Stimulated activated CD8-positive, alpha-beta memory T cell treated with anti-CD3 and anti-CD28 coated beads, Interleukin-4, amount 100 ng/mL, for 24 hours (primary cell): ENCODE measurements at places on chromosomes 6 and 20.

DNA sequence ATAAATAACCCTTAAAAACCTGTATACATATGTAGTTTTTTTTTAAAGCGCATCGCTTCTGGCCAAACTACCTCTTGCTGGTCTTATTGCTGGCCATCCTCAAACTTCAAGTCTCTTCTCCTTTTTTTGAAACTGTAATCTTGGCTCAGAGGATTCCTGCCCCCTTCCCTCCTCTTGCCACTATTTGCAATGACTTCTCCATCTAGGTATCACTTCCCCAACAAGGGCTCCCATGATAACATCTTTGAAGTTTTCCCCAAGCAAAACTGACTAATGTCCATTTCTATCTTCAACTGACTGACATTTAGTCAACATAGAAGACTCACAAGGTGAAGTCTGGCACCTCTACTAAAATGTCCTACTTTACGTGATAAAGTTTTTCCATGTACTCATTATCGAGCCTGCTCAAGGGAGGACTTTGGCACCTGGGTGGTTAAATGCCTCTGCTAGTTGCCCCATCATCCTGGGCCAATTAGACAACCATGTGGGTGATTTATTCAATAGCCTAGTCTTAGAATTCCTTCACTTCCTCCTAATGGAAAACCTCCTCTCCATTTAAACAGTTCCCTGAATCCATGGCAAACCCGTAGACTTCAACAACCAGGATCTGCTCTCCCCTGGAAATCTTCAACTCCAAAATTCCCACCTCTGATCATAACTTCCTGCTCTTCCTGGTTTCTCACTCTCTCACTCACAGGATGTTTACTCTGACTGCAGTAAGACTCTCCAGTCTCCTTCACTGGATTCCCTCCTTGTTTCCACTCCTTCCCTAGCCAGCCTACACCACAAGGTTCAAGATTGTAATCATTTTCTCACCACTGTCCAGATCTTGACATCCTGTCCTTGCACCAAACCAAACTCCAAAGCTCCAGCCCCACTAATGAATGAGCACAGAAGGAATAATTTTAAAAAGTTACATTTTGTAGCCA, 9.4 kb upstream of the PLAGL1 start:
- DNase-seq = no peak

- DNase-seq = no peak
Observed at GRCh38 chr6:71473926-71474325, 185.3 kb downstream of the OGFRL1 start.

- no peak for DNase-seq
Observed at GRCh38 chr6:139474145-139475108, 100.0 kb upstream of the CITED2 start.

DNA sequence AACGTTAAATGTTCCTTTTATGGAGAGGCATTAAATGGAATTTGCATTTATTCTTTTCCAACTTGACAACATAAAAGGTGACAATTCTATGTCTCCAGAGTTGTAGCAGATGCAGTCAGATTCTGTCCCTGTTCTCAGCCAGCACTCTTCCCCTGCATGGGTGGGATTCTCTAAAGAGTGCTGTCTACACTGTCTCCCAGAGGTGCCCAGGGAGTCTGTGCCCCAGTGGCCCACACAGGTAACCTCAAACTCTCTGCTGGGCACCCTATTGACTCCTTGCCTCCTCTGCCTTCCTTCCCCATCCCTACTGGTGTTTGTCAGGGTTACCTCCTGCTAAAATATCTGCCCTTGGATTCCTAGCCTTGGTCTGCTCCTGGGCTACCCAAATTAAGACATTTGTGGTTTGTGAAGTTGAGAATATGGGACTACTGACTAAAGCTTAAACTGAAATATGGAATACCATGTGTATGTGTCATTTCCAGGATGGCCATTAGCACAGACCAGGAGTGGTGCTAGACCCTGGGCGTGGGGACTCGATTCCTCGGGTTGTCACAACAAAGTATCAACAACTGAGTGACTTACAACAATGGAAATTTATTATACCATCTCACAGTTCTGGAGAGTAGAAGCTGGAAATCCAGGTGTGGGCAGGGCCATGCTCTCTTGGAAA, 284.7 kb downstream of the CDH26 start:
- DNase-seq = no peak

GRCh38 chr20:11394145-11394833, 523.4 kb upstream of the BTBD3 start:
- DNase-seq = no peak

GRCh38 chr6:134029495-134030455, 22.6 kb downstream of the SLC2A12 start:
- DNase-seq = no peak

DNA sequence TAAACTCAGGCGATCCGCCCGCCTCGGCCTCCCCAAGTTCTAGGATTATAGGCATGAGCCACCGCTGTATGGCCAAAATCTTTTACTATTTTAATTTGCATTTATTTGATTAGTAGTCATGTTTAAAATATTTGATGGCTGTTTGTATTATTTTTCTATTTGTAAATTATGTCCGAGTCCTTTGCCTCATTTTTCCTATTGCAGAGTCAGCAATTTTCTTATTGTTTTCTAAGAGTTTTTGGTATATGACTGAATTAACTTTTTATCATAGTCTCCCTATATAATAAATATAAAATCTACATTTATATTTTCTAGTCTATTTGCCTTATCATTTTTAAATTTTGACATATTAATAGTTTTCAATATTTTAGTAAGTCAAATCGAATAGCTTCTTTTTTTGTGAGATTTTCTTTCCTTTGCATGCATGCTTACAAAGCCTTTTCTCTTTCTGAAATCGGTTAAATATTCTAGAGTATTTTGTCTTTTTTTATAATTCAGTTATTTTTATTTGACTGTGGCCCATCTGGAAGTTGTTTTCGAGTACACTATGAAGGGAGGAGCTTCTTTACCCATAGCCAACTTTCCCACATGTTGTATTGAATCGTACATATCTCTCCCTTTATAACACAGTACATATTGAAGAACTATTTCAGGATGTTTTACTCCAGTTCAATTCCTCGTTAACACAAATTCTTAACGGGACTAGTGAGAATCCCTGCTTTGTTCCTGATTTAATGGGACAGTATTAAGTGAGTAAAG, 34.5 kb upstream of the RPS6KA2 start:
- DNase-seq = no peak

DNA sequence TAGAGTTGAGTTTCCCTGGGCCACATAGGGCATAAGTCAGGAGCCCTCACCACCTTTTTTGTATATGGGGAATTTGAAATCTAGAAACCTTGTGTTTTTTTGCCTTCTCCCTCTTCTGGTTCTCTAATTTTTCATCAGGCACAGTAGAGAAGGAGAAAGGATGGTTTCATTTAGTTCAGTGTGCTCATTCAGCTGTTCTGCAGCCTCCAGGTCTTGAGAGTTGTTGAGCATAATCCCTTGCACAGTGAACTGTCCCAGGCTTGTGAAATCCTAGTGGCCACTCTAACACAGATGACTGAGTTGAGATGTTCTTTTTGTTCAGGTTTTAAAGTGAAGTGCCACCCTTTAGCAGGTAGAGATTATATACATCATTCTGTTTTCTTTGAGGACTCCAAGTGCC, 183.5 kb downstream of the CDKAL1 start:
- DNase-seq = no peak

- no peak for DNase-seq
Observed at GRCh38 chr20:21512634-21513180, 1.2 kb downstream of the NKX2-2 start.

- DNase-seq = no peak
Observed at GRCh38 chr6:74491844-74492374, 713.9 kb downstream of the COL12A1 start.

GRCh38 chr6:149357726-149358538, 40.4 kb downstream of the TAB2 start:
- no peak for DNase-seq
